ENCODE measurements at places on chromosomes 6 and 20.

DNA sequence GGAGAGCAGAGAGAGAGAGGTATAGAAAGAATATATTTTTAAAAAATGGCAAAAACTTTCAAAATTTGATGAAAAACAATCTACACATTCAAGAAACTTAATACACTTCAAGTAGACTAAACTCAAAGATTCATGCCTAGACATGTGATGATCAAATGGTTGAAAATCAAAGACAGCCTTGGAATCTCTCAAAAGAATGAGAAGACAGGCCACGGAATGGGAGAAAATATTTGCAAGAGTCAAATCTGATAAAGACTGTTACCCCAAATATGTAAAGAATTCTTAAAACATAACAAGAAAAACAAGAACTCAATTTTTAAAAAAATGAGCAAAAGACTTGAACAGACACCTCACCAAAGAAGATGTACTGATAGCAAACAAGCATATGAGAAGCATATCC is 49.7 kb downstream of the THEMIS start:
- peak; percentile 33 for DNase-seq

DNA sequence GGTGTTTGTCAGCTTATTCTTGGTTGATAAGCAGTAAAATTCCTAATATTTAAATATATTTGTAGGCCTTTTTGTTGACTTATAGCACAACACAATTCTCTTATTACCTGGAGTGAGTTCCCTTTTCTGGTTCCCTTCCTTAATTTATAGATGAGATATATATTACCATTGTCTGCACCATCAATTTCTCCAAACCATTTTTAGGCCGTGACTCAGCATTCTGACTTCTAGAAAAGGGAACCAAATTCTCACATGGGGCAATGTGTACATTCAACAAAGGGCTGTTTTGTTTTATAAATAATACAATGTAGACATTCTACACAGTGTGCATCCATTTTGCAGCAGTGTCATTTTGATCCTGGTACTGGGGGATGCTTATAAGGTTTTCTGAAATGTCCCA is 52.8 kb downstream of the NCOA7 start:
- no peak for DNase-seq

DNA sequence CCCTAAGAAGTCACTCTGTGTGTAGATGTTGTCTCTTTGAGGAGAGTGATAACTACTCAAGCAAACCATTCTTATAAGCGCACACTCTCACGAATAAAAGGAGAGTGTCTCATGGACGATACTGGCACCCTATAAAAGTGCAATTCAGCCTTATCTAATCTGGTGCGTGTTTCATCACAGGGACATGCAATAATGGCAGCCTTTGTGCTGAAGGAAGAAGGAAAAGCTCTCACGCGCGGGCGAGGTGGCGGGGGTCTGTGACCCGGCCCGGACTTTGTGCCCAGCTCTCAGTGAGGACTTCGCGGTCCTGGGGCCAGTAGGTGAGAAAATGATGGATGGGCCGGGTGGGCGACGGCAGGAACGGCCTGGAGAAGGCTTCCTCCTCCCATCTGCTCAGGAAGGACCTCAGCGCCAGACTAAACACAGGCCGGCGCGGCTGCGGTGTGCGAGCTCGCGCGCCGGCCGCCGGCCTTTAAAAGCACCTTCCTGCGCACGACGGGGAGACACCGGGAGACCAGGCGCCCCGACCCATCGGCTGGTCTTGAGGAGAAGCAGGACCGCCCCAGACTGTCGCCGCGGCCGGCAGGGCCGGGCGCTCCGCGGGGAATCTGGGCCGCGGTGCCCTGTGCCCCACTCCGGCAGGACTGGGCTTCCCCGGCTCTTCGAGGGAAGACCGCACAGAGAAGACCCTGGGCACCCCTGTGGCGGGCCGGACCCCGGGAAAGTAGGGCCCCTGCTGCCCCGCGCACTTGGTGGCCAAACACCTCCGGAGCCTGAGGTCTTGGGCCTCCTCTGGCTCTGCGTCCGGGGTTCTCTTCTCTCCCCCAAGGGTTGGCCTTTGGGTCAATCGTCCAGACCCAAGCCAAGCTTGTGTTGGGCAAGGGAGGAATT is 8.3 kb upstream of the FOXC1 start:
- DNase-seq: no peak

DNA sequence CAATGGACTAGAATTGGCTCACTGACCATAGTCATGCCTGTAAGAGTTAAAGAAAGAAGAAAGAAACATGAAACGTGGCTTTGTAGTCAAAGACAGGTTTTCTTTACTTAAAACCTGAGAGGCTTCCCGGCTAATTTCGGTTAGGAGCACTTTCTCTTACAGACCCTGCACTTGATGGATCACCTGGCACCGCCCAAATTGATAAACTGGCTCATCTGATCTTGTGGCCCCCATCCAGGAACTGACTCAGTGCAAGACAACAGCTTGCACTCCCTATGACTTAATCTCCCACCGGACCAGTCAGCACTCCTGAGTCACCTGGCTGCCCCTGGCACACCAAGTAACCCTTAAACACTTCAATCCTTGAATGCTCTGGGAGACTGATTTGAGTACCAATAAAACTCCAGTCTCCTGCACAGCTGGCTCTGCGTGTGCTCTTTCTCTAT is 12.3 kb downstream of the TMEM14B start:
- peak; percentile 78 for DNase-seq

DNA sequence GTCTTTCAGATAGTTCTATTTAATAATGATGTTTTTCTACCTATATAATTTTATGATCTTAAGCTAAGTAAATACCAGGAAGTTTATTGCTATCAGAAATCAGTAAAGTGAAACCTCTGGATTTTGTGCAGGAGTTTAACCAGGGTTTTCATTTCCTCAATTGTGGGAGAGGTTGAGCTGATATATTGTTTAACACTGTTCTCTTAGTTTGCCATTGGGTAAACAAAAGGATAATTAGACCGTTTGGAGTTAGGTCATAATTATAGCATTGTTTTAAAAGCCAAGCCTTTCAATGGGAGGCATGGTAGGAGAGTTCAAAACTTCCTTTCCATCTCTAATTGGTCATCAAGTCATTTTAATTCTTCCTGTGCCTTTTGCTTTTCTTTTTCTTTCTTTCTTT is 58.7 kb downstream of the STXBP5 start:
- no peak for DNase-seq

GRCh38 chr20:58684291-58684690 is 8.3 kb upstream of the NPEPL1 start:
- DNase-seq: no peak

- no peak for DNase-seq
These were observed 30.3 kb downstream of the AK9 start for GRCh38 chr6:109660526-109661320.

- peak; percentile 64 for DNase-seq
These were observed 40.5 kb downstream of the HLA-F start for GRCh38 chr6:29763491-29764289.

DNA sequence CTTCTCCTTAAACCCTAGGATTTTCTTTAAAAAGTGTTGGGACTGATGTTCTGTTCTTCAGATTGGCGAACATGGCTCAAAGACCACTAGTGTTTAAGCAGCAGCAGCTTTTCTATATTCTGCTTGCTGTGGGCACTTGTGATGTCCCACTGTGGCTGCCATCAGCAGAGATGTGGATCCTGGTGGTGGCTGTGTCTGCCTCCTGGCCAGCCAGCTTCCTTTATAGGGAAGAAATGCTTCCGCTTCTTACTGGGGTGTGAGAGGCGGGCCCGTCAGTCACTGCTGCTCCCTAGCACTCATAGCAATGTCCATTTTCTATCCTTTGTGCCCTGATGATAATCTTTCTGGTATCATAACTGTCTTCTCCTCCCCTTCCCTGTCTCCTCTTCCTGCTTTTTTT is 66.7 kb upstream of the ESR1 start:
- DNase-seq: no peak

DNA sequence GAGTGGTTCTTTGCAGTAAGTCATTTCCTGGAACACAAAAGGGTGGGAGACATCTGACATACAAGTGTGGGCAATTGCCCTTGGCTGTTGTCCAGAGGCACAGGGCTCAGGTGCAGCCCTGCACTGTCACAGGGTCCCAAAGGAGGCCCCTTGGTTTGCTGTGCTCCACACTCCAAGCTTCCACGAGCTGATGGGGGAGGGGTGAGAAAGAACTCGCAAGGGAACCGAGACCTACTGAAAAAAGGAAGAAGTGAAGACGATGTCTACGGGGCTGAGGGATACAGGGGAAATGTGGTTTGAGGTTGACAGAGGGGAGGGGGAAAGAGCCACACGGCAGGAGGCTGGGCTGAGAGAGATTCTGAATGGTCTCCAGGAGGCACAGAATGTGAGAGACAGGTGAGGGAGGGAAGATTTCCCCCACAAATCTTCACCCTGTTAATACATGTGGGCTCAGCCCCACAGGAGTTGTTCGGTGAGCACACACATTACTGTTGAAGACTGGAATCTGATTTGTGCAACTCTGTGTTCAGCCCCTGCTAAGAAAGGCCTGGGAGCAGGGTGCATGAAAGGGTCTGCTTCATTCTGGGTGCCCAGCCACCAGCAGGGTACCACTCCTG is 123.4 kb downstream of the LY86 start:
- no peak for DNase-seq

DNA sequence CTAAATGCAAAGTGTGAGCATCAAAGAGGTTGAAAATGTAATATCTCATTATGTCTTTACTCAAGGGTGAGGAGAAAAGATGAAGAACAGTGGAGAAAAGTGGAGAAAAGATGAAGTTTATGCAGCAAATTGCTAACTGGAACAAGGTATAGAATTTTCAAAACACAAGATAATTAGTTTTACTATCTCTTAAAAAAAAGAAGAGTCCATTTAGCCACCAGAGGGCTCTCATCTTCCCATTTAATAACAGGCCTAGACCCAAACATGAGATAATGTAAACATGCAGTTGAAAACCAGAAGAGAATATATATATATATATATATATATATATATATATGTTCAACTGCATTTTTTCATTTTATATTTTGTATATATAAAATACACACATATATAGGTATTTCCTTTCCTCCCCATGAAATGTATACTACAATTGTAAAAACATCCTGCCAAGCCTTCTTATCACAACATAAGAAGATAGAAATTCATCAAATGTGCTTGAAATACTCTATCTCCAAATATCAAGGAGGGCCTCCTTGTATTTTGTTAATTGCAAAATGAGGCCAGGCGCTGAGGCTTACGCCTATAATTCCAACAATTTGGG is 78.4 kb downstream of the ADTRP start:
- peak; percentile 47 for DNase-seq

GRCh38 chr6:53048431-53049195 is 16.6 kb upstream of the FBXO9 start:
- DNase-seq: peak; percentile 67

- no peak for DNase-seq
These were observed 91.9 kb upstream of the TINAG start for GRCh38 chr6:54216336-54216735.

- DNase-seq: no peak
These were observed 12.7 kb upstream of the CHD6 start for GRCh38 chr20:41630846-41631245.

- no peak for DNase-seq
These were observed 192.6 kb upstream of the VGLL2 start for GRCh38 chr6:117072781-117073180.

DNA sequence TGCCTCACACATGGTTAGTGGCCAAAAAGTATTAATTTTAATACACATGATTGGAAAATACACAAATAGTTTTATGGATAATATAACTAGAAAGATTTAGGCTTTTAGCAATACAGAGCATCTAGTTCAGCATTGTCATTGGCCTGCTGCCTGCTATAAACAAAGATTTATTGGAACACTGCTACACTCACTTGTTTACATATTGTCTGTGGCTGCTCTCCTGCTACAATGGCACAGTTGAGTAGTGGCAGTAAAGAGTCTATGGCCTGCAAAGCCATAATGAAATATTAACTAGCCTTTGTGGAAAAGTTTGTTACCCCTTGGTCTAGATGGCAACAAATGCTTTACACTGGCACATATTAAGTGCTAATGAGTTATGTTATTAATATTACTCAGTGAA is 37.8 kb downstream of the ZNF451 start:
- no peak for DNase-seq

DNA sequence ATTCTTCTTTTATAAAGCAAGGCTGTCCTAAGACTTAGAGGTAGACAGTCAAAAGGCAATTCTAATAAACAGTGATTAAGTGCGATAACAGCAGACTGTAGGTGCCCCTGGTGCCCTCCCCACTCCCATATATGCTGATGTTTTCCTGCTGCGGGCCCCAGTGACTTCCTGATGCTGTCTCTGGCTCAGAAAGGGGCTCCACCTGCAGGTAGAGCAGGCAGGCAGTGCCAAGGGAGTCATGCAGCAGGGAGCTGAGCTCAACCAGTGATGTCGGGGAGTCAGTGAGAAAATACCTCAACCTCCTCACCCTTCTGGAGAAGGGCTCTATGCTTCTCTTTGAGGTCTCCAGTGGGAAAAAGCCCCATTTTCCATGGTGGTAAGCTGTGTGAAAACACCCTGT is 126.7 kb upstream of the SSTR4 start:
- no peak for DNase-seq

DNA sequence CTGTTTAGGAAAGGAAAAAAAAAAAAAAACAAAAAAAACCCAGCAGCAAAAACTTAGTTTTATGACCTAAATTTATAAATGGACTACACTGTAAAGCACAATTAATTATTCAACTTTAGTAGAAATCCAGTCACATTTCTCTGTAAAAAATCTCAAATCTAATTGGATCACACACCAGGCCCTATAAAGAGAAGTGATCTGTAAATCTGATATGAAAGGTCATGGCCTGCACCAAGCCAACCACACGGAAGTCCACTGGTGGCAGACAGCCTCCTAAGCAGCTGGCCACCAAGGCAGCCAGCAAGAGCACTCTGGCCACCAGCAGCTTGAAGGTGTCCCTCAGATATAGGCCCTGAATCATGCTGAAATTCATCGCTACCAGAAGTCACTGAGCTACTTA is 131.6 kb downstream of the HFE start:
- no peak for DNase-seq

DNA sequence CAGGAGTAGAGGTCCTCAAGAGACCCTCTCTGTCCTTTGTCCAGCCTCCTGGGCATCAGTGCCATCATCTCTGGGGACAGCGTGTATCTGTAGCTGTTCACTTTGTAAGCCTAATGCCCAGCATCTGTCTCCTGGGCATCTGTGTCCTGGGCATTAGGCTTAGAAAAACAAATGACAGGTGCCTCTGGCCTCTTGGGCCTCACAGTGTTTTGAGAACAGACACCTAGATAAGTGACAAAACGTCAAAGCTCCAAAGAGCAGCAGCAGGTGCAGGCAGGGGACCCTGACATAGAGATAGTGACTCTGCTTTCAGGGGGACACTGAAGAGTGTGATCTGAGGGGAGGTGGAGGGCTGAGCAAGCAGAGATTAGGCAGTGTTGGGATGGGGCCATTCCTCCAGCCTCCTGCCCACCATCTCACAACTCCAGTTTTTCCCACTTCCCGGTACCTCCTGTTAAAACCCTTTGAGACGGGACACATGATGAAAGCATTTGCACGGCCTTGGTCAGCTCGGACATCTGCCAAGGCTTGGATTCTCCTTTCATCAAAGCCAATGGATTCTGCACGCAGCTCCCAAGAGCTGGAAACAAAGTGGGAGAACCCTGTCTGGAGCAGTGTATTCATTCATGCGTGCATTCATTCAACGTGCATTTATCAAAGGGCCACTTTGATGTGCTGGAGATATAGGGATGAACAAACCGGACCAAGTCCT is 55.5 kb upstream of the CD93 start:
- DNase-seq: peak; percentile 35

GRCh38 chr6:119096721-119097565 is 18.5 kb upstream of the FAM184A start:
- peak; percentile 66 for DNase-seq

- no peak for DNase-seq
These were observed 107.1 kb upstream of the LGSN start for GRCh38 chr6:63426844-63427243.

- no peak for DNase-seq
These were observed 33.2 kb downstream of the CDH22 start for GRCh38 chr20:46275091-46275490.

- no peak for DNase-seq
These were observed 228.7 kb upstream of the POU3F2 start for GRCh38 chr6:98605705-98606104.
